ENCODE measurements at places on chromosomes 16 and 17.

- DNase-seq = no peak
Observed at GRCh38 chr16:11079652-11080187, 135.4 kb downstream of the CLEC16A start.

DNA sequence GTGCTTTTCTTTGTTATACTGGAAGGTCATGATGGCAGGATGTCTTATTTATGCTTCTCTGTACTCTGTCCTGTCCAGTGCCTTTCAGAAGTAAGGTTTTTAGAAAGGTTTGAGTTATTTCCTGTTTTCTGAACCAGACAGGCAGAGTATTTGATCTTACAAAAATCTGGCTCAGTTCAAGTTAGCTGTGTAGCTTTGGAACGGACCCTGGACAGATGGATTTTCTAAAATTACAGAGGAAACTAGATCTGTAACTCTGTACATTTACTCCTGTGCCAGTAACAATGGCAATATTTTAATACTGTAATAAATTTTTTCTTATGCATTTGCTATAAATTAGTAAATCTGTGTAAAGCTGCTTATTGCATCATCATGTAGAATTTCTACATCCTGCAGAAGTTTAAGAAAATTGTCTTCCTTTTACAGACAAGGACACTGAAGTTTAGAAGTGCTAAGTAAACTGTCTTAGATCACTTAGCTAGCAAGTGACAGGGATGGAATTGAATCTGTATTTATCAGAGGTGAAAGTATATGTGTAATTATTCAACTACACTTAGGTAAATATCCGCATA is 347.6 kb downstream of the WWOX start:
- no peak for DNase-seq

DNA sequence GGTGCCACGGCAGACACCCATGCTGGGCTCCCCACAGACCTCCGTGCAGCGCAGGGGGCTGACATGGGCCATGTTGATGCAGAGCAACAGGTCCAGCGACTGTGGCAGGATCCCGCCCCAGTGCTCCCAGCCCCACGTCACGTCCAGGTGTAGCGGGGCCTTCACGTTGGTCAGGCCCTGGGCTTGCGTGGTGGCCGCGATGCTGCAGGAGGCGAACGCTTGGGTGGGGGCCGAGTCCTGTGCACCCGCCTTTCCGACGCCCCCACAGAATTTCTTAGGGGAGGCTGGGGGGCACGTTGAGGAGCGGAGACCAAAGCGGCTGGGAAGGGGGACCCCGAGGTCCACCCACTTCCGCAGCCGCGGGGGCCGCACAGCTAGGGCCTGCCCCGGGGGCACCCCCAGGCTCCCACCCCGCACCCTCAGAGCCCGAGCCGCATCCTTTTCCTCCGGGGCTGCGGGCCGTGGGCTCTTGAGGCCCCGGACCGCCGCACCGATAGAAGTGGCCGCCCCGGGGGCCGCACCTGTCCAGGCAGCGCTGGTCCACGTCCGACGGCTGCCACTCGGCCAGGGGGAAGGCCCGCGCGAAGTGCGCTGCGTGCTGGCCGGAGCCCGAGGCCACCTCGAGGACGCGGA is 416 bp downstream of the METTL26 start:
- DNase-seq = no peak

DNA sequence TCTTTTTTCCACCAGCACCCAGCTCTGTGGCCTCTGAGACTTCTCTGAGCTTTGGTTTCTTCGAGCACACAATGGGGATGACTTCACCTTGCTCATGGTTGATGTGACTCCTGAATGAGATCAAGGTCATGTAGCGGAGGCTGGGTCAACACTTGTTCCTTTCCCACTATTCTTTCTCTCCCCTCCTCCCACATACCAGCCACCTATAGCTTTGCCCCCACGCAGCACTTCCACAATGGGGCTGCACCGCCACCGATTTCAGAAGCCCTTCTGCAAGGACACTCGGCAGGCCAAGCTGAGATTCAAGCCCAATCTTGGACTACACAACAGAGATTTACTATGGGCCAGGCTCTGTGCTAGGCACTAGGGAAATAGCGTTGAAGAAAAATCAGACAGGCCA is 14.4 kb downstream of the TRIM25 start:
- no peak for DNase-seq

GRCh38 chr17:67068999-67069398 is 24.6 kb downstream of the CACNG1 start:
- no peak for DNase-seq

DNA sequence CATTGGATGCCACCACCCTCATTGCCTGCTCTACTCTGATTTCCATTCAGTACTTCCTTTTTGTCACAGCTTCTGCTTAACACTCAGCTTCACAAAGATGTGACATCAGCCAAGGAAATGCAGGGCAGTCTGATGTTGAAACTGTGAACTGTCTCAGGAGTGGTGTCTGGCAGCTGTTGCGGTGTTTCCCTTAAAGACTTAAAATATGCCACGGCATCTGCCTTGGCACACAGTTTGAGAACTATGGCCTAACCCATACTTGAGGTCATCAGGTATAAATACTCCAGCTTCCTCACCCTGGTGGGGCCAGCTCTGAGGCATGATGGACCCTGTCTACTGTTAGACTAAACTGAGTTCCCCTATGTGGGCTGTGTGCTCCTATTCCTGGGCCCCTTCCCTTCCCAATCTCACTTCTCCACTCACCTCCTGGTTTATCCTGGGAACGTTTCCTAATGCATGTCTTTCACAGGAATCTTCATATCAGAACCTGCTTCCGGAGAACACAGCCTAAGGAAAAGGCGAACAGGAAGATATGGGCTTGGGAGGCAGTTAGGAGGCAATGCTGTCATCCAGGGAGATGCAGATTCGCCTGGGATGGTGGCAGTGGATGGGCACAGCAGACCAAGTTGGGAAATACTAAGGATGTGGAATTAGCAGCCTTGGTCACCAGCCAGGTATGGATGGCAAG is 96.5 kb downstream of the WSCD1 start:
- peak; percentile 20 for DNase-seq

DNA sequence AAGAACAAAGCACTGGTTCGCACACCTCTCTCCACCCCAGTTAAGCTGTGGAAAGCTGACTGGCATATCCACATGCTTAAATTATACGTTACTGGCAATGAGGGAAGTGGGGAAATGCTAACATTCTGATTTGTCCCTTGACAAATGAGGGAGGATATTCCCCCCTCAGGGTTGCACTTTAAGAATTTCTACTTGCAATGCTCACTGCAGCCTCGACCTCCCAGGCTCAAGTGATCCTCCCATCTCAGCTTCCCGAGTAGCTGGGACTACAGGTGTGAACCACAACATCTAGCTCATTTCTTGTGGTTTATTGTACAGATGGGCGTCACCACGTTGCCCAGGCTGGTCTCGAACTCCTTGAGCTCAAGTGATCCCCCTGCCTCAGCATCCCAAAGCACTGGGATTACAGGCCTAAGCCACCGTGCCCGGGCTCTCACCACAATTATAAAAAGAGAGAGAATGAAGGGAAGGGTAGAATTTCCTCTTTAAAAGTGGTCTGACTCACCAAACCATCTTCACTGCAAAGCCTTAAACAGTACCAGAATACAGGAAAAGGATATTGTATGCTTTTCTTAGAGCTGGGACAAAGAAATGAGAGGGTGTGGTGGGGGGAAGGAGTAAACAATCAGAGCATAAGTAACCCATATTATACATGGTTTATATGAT is 38.9 kb downstream of the KANSL1 start:
- DNase-seq = no peak

- no peak for DNase-seq
Observed at GRCh38 chr16:66427871-66428681, 981 bp downstream of the BEAN1 start.

GRCh38 chr16:25060920-25061319 is 45.8 kb upstream of the ARHGAP17 start:
- no peak for DNase-seq

DNA sequence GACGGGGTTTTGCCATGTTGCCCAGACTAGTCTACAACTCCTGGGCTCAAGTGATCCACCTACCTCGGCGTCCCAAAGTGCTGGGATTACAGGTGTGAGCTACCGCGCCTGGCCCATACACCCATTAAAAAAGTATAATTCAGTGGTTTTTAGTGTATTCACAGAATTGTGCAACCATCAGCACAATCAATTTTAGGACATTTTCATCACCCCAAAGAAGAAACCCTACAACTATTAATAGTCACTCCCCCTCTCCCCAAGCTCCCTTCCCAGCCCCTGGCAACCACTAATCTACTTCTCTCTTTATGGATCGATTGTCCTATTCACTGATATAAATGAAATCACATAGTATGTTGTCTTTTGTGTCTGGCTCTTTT is 3.8 kb upstream of the EEF2K start:
- no peak for DNase-seq

DNA sequence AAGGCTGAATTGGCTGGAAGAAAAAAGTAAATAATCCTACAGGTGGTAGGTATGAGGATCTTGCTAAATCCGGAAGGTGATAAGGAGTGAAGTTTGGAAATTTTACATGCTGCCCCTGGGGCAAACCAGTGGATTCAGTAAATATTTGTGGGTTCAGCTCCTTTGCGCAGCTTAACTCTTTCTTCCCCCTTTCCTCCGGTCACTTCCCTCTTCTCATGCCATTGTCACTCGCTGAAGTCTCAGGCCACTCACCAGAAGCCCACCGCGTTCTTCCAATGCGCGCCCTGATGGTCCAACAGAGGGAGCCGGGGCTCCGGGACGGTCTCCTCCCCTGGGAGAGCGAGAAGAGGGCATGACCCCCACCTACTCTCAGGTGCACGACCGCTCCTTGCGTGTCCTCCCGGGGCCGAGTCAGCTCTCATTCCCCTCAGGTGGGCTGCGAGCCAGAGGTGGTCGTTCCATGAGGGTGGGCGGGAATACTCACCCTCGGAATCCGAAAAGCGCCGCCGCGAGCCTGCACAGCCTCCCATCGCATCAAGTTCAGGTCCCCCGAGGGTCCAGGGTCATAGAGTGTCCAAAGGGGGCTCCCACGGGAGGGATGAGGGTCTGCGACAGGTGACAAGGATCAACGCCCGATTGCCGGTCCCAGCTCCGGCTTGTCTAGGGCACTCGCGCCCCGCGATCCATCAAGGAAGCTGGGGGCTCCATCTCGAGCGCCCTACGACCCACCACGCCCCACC is 474 bp downstream of the CLN3 start:
- peak; percentile 59 for DNase-seq

GRCh38 chr16:88665148-88665547 is 2.3 kb upstream of the MVD start:
- DNase-seq = no peak

- no peak for DNase-seq
Observed at GRCh38 chr16:84795329-84796053, 24.3 kb upstream of the CRISPLD2 start.

DNA sequence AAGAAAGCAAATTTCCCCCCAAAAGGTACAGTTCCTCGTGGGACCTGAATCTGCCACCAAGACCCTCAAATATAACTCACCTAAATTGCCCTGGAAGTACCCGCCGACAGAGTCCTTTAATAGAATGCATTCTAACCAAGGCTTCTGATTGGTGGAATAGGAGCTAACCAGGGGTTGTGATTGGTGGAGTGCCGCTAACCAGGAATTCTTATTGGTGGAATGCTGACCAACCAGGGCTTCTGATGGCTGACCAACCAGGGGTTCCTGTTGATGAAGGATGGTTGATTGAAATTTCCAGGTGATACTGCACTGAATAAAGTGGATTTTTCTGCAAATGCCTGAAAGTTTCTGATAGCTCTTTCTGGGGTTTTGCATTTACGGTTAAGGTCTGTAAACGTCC is 6.5 kb downstream of the TFAP4 start:
- DNase-seq = peak; percentile 58

DNA sequence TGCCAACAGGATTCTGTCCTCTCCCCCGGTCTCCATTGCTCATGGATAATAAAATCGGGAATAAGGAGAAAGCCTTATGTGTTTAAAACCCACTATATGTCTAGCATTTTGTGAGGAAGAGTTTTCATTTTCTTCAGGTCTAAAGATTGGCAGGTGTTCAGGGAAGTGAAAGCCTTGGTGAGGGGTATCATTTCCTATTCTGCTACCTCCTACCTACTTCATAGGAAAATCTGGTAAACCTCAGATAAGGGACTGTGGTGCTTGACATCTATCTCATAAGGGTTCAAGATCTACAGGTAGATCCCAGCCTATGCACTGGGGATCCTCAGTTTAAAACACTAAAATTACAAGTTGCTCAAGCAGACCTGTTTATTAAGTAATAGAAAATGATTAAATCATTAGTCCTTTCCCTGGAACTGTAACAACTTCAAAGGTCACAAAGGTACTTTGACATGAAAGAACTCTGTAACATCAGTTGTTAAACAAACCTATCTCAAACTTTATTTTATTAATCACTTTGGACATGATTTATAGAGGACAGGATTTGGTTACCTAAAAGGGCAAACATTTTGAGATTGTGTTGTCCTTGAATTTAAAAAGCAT is 6.5 kb downstream of the MOSMO start:
- DNase-seq = no peak

GRCh38 chr16:59124056-59124455 is 389.9 kb upstream of the GOT2 start:
- DNase-seq = no peak

- DNase-seq = no peak
Observed at GRCh38 chr16:68757625-68757935, 20.5 kb downstream of the CDH1 start.

DNA sequence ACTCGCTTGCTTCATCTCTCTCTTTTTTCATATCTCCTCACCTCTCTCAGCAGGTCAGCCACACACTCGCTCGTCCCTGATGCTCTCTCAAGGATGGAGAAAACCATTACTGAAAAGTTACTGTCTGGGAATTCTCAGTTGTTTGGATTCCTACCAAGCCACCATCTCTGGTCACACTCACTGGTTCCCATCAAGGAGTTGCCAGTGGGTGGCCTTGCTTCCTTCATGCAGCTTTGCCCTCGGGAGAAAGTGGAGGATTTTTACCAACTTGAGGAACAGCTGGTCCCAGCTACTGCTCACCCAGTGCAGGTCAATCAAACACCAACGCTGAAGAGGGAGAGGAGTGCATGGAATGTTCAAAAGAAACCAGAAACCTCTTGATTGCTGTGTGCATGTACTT is 25.3 kb downstream of the MEOX1 start:
- DNase-seq = no peak

GRCh38 chr16:84838383-84838948 is 18.7 kb downstream of the CRISPLD2 start:
- no peak for DNase-seq

- DNase-seq = no peak
Observed at GRCh38 chr16:14002416-14002990, 68.6 kb upstream of the MRTFB start.

GRCh38 chr16:14420721-14421488 is 209.2 kb downstream of the PARN start:
- DNase-seq = no peak

Measured in H9 (cell line).